ENCODE measurements at places on chromosomes 4 and X.
A peak's percentile ranks its signal among the peaks of the same experiment; 100 is the strongest.

DNA sequence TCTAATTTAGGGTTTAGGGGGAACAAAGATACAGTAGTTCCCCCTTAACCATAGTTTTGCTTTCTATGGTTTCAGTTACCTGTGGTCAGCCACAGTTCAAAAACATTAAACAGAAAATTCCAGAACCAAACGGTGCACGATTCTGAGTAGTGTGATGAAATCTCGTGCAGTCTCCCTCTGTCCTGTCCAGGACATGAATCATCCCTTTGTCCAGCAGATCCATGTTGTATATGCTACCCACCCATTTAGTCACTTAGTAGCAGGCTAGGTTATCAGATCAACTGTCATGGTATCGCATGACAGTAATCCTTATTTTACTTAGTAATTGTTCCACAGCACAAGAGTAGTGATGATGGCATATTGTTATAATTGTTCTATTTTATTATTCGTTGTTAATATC, 556.1 kb downstream of the IL1RAPL1 start:
- no peak for DNase-seq

GRCh38 chrX:97057349-97057909, 173.7 kb downstream of the RPA4 start:
- no peak for DNase-seq

DNA sequence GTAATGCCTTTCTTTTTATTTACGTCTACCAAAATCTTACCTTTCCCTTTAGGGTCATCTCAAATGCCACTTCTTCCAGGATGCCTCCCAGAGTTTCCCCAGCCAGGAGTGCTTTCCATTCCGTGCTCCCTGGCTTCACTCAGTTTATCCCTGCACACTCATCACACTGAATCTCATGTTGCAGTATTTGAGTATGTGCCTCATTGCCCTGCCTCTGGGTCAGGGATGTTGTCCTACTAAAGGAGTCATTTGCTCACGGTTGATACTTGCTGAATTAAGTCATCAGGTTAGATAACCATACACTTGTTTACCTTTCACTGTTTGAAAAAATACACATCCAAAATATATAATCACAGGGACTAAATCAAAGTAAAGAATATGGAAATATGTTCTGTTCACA, 356.2 kb upstream of the GATB start:
- no peak for DNase-seq

DNA sequence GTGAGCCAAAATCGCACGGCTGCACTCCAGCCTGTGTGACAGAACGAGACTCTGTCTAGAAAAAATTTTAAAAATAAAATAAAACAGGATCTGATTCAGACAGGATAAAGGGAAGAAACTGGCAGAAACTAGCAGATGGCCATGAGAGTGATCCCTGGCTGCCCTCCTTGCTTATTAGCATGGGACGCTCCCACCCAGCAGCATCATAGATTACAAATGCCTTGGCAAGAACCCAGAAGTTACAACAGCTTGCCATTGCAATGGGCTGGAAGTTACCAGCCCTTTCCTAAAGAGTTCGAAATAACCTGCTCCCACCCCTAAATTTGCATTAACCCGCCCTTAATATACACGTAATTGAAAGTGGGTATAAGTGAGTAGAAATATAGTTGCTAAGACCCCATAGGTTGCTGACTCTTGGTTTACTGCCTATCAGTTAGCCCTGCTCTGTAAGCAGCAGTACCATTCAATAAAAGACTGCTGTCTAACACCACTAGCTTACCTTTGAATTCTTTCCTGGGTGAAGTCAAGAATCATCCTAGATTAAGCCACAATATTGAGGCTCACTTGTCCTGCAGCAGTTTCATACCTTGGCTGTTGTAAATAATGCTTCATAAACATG, 9.1 kb upstream of the XAGE2 start:
- DNase-seq: no peak

DNA sequence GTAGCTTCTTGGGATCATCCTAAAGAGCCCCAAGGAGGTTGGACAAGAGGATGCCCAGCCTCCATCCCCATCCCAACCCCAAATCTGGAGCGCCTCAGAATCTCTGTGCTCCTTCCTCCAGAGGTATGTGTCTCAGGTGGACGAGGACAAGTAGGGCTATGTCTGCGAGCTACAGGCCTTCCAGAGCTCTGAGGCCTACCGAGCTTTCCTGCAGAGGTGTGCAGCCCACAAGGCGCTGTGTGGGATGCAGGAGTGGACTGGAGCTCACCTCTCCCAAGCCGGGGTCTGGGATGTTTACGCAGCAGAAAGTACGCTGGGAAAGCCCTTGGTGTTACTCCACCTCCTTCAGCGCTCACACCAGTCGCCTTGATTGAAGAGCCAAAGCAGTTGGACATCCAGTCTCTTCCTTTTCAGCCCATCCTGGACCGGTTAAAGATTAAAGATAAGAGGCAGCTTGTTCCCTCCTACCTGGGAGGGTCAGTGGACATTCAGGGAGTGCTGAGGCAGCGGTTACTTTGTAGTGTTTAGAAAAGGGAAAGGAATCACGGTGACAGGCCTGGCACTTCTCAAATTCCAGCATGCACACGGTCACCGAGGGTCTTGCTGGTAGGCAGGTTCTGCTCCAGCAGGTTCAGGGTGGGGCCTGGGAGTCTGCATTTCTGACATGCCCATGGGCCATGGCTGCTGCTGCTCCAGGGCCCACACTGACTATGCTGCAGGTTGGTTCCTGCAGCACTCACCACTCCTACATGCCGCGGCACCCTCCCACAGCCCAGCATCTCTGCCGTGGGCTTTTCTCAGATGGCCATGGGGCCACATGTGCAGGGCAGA, 29.5 kb upstream of the JAKMIP1 start:
- no peak for DNase-seq

DNA sequence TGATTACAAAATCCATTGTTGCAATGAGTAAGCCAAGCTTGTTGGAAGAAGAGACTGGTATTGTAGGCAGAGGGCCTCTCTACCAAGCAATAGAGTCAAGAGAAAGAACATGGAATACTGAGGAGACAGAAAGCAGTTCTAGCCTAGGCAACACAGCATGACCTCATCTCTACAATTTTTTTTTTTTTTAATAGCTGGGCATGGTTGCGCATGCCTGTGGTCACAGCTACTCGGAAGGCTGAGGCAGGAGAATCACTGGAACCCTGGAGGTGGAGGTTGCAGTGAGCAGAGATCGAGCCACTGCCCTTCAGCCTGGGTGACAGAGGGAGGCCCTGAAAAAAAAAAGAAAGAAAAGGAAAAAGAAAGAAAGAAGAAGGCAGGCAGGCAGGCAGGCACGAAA, 11.7 kb upstream of the ZBTB33 start:
- no peak for DNase-seq

DNA sequence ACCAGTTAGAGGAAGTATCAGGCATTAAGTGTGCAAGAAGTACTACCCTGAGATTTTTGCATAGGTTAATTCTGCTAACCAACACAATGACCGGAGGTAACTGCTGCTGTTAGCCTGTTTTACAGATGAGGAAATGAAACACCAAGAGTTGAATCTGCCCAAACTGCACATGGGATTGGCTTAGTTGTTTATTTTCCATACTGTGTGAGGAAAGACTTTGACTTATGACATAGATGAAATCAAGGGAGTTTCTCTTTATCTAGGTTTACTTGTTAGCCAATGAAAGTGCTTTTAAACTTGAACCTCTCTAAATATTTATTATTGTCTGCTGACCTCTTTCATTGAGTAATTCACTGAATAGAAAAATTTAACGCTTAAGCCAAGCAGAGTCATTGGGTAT, 10.3 kb downstream of the GUCY1B1 start:
- DNase-seq: no peak

DNA sequence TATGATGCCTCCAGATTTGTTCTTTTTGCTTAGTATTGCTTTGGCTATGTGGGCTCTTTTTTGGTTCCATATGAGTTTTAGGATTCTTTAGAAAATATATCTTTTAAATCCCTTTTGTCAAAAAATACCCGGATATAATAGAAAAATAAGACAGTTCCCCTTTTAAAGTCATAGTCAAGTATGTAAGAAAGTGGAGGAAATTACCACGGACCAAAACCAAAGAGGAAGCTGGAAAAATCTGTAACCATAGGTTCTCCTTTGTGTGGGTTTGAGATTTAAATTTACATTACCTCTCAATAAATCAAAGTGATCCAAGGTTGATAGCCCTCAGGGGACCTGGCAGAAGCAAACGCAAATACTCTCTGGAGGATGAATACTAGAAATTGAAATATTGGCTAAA, 58.3 kb upstream of the PACRGL start:
- no peak for DNase-seq

DNA sequence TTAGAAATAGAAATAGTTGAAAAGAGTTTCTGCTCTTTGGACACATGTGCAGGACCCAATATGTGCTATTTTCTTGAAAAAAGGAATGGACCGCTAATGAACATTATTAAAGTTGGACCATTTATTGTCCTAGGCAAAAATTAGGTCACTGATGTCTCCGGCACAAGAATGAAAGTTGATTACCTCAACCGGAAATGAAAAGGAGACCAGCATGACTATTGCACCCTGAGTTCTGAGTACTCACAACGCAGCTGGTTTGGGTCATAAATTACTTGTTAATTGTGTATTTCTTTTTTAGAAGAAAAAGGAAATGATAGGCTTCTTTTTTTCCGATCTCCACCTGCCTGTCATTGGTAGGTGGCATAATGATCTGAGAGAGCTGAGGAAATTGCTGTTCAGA, 232.7 kb downstream of the ARHGAP24 start:
- no peak for DNase-seq

DNA sequence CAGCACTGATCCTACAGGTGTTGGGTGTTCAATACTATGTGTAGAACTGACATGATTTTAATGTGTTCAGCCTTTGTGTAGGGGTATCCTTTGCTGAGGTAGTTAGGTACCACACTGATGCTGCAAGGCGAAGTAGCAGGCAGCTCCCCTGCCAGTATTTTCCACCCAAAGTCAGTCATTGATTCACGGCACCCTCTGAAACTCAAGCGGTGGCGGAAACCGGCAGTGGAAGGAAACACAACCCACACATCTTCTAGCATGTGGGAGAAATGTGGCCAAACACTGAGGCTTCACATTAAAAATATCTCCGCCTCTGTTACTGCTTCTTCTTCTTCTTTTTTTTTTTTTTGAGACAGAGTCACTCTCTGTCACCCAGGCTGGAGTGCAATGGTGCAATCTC, 126.3 kb downstream of the AASDH start:
- DNase-seq: no peak

- no peak for DNase-seq
Observed at GRCh38 chr4:125681240-125681639, 366.5 kb downstream of the FAT4 start.

DNA sequence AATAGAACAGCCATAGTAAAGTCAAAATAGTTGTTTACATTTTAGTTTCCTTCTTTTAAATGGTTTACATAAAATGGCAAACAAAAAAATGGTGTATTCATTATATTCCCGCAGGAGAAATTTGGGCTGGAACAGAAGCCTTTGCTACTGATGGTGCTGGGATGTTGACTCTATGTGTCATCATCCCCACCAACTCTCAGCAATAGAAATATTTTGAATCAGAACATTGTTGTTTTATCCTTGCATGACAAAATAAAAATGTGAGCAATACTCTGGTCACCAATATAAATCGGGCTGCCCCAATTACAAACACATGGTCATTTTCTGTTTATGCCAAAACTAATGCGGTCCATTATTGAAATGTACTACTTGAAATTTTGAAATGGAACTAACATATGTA, 1131.6 kb upstream of the PCDH7 start:
- DNase-seq: no peak

GRCh38 chr4:47972181-47972580, 44.3 kb downstream of the CNGA1 start:
- DNase-seq: no peak

DNA sequence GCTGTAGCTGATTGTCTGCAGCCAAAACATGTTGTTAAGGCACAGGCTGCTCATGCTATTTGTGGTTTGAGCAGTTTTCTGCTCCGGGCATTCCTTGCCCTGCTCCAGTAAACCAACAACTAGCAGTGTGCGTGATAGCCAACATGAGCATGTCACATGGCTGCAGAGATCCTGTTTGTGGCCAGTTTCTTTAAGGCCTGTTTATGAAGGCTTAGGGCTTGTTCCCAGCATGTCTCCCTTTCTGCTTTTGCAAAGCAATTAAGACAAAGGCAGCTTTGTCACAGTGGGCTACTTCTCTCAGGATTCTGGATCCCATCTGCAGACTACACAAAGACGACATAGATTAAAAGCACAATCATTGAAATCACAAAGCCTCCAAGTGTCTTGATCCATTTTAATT, 160.5 kb downstream of the ZNF518B start:
- peak; percentile 23 for DNase-seq

- no peak for DNase-seq
Observed at GRCh38 chr4:78136109-78137081, 79.3 kb downstream of the FRAS1 start.

DNA sequence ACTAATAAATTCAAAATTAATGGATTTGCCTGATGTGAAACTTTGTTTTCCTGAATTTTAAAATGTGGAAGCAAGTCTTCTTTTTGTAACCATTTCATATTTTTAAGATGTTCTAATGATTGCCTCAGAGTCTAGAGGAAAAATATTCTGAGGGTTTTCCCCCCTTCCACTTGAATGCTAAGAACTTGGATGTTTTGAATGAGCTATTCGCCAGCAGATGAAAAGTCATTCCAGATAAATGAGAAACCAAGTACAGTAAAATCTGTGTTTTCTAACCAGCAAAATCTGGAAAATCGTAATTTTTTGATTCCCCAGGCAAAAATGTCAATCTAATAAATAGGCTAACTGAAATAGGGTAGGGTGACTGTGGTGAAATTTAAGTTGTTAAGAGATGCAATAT, 45.6 kb downstream of the SLIT2 start:
- no peak for DNase-seq

DNA sequence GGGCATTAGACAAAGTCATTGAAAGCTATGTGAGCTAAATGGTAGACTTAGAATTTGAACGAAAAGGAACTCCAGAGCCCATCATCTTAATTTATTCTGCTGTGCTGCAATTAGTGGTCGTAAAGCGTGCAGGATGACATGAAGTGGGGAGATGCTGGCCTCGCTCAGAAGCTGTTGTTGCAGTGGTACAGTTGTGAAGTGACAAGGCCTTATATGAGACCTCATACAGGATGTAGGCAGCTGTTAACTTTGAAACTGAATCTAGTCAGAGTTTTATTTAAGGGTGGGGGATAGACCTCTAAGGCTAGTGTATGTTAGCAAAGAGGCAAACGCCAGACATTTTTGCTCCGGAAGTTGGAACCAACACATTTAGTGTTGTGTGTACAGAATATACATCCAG, 13.4 kb downstream of the KLF3 start:
- no peak for DNase-seq

GRCh38 chr4:39908284-39908683, 69.4 kb downstream of the PDS5A start:
- DNase-seq: no peak

DNA sequence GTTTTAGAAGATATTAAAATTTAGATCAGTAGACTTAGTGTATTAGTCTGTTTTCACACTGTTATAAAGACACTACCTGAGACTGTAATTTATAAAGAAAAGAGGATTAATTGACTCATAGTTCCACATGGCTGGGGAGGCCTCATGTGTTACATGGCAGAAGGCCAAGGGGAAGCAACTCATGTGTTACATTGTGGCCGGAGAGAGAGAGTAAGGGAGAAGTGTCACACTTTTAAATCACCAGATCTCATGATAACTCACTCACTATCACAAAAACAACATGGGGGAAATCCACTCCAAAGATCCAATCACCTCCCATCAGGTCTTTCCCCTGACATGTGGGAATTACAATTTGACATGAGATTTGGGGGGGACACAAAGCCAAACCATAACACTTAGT, 1159.7 kb upstream of the PCDH7 start:
- no peak for DNase-seq

GRCh38 chr4:38442073-38442788, 221.8 kb upstream of the KLF3 start:
- DNase-seq: no peak

- no peak for DNase-seq
Observed at GRCh38 chrX:25049357-25049756, 33.6 kb upstream of the ARX start.

Measured in mesendoderm (in vitro differentiated cells).